Right renal pelvis (tissue), 4 donors: ENCODE measurements at places on chromosomes 1 and 21. TPM values are rescaled to one million over a fixed set of nuclear protein-coding genes. Genes with fewer than 3 reads are reported as not detected.

- no peak for DNase-seq
These were observed 7.5 kb downstream of the LPAR3 start for GRCh38 chr1:84885469-84885868.

DNA sequence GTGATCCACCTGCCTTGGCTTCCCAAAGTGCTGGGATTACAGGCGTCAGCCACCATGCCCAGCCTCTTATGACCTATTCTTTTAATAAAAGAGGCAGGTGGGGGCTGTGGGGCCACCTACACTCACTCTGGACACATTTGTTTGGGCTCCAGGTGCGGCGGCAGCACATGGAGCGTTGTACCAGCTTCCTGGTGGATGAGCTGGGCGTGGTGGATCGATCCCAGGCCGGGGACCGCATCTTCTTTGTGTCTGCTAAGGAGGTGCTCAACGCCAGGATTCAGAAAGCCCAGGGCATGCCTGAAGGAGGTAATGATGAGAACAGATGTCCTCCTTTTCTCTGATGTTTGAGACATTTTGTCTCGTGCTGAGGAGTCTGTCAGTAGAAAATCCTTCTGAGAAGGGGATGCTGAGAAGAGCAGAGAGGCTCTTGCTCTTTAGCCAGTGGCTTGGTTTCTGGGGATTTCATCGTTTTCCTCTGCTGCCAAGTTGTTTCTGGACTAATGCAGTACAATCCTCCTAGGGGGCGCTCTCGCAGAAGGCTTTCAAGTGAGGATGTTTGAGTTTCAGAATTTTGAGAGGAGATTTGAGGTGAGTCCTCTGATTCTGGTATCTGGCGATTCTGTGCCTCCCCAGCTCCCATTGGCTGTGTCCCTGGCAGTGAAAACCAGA, 17.9 kb upstream of the MIIP start:
- DNase-seq = no peak

MORC3 gene
- polyA plus RNA-seq = 38.9 TPM

MRPS6 gene
- 152 TPM for polyA plus RNA-seq

MMP23B gene
- 16.9 TPM for polyA plus RNA-seq
